ENCODE measurements at places on chromosomes 11 and 22.

- no peak for DNase-seq
Measured at GRCh38 chr11:125956391-125957134, 10.7 kb downstream of the VSIG10L2 start.

GRCh38 chr22:20574920-20575353, 67.5 kb downstream of the MED15 start:
- DNase-seq = no peak

GRCh38 chr22:20852076-20852475, 6.5 kb downstream of the PI4KA start:
- DNase-seq = no peak

DNA sequence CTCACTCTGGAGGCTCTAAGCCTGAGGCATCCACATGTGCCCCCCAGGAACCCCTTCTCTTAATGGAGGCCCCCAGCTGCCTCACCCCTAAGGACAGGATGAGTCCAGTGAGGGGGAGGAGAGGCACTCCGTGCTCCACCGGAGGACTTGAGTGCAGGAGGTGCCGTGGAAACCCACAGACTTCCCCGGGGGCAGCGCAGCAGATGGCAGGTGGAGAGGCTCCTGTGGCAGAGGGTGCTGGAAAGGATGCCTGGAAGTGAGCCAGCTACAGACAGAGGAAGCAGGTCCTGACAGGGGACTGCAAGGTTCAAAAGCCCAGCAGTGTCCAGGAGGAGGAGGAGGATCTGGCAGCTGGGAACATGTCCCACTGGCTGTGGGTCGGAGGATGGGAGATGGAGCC, 1384.0 kb downstream of the TBC1D22A start:
- no peak for DNase-seq

DNA sequence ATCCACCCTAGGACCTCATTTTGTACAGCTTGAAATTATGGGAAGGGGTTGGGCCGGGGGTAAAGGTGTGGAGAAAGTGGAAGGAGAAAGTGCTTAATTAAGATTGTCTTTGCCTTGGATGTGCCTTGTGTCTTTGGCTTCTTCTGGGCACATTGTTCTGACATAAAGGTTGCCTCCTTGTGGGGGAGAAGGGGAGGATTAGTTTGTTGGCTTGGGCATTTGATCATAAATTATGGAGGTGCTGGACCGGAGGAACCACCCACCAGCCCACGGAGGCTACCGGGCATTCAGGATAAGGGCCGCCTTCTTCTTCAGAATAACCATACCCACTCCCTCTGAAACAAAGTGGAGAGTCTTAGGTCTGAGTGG, 1.3 kb downstream of the PAFAH1B2 start:
- DNase-seq = peak; percentile 30

- DNase-seq = peak; percentile 72
Measured at GRCh38 chr11:27699242-27699925, 871 bp downstream of the BDNF start.

GRCh38 chr11:47495856-47496217, 46.9 kb upstream of the RAPSN start:
- no peak for DNase-seq

DNA sequence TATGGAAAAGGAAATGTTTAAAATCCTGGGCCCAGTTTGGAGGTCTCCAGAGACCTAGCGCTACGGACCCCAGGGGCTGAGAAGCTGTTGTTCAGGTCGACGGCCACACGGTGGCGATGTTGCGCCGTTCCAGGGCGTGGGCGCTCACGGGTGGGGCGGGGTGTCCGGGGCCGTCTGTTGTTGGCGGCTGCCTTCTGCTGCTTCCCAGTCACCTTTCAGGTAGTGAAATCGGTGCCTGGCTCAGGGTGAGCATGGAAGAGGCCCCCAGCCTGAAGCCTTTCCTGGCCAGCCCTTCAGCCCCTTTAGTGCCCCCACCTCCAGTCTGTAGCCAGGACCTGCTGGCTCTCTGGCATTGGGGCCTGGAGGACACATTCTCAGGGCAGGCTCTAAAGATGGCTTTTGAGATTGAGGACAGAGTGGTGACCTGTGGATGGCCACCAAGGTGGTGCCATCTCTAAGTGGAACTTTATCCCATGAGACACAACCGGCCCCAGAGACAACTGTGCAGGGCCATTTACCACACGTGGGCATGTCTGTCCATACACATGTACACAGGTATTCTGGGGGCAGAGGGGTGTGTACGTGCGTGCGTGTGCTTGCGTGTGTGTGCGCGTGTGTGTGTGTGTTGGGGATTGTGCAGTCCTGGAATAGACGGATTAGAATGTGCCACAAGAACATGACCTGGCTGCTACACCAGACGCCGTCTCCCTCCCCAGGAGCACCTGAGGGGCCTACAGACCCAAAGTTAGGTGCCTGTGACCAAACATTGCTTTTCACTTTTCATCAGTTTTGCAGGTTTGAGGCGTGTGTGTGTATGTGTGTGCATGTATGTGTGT, 53.8 kb downstream of the ST14 start:
- peak; percentile 78 for DNase-seq

GRCh38 chr11:35425603-35426212, 6.3 kb upstream of the SLC1A2 start:
- no peak for DNase-seq

DNA sequence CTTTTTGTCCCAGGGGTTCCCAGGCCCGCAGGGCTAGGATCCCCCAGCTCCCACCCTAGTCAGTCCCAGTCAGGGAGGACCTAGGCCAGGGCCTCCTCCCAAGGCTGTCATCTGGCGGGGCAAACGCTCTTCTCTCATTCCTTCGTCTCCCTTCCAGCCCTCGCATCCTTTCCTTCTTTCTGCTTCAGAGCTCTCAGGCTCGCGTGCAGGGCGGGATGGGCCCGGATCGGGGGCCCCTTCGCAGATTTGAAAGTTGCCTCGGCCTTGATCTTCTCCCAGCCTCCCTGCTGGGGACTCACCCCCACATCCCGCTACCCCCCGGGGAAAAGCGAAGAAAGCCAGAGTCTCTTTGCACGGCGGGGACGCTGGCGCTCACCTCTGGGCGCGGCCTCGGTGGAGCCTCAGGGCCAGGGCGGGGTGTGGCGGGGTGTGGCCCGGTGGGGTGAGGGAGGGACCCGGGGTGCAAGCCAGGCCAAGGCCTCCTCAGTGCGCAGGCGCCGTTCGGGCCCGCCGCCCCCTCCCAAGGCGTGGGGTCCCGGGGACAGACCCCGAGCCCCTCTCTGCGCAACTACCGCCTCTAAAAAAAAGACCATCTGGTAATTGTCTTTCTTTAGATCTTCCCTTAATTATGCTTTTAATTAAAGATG, 14.8 kb upstream of the PAX6 start:
- DNase-seq = peak; percentile 60

- peak; percentile 15 for DNase-seq
Measured at GRCh38 chr22:46280999-46281623, 13.3 kb downstream of the TTC38 start.

DNA sequence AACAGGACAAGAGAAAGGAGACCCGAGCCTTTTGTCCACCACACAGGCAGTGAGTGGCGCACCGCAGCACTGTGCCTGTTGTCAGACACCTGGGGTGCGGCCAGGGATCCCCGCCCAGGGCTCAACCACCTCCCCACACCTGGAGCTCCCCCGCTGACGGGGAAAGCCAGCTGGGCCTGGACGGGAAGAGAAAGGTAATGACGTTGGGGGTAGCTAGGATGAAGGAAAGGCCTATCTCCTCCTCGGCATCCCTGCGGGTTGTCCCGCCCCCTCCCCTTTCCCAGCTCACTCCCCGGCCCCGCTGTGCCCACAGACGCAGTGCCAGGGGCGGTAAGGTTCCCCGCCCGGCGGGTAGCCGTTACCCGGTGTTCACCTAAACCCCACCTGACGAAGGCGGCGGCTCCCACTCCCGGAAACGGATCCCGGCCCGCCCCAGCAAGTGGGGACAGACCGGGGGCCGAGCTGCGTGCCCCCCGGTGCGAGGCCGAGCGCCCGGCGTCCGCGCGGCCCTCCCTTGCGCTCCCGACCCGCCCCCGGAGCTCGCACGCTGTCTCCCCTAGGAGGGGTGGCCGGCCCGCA, 495 bp downstream of the HYOU1 start:
- peak; percentile 80 for DNase-seq

Data from GM23338 (cell line).